Stimulated activated CD8-positive, alpha-beta memory T cell treated with anti-CD3 and anti-CD28 coated beads, Interleukin-7, amount 100 ng/mL, for 1 hour (primary cell): ENCODE measurements at places on chromosomes 5 and 9.

DNA sequence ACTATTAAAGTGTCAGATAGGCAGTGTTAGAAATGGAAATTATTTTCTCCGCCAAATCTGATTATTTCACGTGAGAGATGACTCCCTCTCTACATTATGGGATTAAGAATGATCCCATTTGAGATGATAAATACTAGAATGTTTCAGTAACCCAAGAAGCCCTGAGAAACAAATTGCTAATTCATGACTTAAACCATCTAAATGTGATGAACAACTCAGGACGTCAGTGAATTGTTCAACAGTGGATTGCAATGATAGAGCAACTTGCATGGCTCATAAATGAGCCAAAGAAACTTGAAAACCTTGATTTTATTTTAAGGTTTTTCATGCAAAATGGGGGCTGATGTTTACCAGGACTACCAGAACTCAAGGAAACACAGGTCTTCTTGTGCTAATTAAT lies 350.5 kb upstream of the WWC1 start:
- DNase-seq = no peak

DNA sequence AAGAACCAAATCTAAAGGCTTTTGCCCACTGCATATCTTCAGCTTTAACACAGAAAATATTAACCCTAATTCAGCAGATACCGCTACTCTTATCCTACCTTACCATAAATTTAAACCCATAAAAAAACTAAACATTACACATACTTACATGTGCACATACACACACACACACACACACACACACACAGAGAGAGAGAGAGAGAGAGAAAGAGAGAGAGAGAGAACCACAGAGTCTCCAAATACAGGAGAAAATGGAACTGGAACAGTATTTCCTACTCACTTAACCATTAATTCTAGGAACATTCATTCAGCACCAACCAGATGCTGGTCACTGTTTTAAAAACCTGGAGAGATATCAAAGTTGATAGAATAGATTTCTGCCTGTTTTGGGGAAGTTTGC lies 53.7 kb downstream of the EFNA5 start:
- no peak for DNase-seq

GRCh38 chr9:121954477-121955140 lies 138.5 kb downstream of the TTLL11 start:
- DNase-seq = no peak

DNA sequence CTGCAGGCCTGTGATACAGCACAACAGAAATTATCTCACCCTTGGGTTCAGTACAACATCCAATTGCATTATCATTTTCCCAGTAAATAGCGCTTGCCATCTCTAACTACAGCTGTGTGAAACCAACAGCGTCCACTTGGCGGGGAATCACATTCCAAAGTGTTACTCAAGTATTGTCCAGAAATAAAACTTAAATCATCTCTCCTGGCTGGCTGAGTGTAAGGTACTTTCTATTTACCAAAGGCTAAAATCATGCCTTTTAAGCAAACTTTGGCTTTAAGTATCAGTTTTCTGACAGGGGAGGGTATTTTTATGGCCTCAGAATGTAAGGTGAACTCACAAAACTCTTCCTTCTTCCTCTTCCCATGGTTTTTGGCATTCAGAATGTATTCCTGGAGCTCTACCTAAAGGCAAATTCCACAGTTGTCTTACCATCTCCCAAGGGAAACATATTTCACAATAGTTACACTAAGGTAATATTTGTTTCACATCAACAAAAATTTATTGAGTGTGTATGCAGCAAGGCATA lies 205.6 kb upstream of the MPDZ start:
- DNase-seq = no peak

- DNase-seq = no peak
These were observed 156.8 kb downstream of the MAPKAP1 start for GRCh38 chr9:125549891-125550885.

DNA sequence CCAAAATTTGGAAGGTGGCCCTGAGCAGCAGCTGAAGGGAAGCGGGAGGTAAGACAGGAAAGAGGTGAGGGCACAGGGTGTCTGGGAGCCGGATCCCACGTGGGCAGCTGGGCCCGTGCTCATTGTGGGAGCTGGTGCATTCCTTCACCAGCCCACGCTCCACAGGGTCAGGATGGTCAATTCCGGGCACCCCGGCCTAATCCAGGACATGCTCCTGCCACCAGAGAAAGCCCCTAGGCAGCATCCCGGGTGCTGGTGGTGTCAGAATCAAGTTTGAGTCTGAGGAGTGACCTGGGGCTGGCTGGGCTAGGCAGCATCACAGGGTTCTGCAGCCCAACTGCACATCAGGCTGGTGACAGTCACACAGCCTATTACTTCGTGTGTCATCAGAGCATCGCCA lies 7.1 kb upstream of the PDCD6 start:
- DNase-seq = no peak

GRCh38 chr9:15374310-15374709 lies 48.4 kb upstream of the SNAPC3 start:
- no peak for DNase-seq

- DNase-seq = peak; percentile 2
These were observed 52.3 kb downstream of the TLE4 start for GRCh38 chr9:79623799-79624721.

DNA sequence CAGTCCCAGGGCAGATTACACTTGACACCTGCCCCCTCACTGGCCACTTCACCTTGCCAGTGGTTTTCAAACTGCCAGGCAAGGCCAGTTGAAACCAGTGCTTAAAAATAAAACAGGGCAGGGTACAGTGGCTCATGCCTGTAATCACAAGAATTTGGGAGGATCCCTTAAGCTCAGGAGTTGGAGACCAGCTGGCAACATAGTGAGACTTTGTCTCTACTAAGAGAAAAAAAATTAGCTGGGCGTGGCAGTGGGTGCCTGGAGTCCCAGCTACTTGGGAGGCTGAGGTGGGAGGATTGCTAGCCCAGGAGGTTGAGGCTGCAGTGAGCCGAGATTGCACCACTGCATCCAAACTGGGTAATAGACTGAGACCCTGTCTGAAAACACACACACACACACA lies 58.1 kb downstream of the ROPN1L start:
- no peak for DNase-seq

DNA sequence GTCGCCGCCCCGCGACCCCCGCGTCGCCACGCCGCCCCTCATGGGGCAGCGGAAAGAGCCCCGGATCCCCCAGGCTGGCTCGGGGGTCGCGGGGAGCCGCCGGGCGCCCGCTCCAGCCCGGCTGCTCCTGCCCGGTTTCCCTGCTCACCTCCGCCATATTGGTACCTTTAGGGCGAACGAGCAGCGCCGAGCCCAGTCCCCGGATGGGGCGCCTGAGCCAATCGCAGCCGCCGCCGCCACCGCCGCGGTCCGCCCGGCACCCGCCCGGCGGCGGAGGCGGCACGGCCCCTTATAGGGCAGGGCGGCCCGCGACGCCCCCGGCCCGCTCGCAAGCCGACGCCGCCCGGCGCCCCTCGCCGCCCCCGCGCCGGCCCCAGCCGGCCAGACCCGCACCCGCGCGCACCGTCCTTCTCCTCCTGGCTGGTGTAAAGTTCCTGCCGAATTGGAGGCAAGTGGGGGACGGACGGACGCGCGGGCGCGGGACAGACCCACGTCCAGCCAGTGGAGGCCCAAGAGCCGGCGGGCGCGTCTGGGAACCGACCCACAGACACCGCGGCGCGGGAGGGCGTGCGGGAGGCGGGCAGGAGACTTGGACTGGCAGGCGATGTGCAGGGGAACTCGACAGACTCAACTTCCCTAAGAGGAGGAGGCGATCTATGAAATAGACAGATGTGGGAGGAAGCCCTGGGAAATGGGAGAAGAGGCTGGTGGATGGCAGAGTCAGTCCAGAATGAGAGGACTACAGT lies at the start of gene MIER3:
Gene MIER3 (minus strand): TSS at position 178 of the 746 bp plus-strand sequence. CDS start 21 bp downstream, at position 157.
- peak; percentile 60 for DNase-seq
